ENCODE measurements at places on chromosomes 3 and 15.

DNA sequence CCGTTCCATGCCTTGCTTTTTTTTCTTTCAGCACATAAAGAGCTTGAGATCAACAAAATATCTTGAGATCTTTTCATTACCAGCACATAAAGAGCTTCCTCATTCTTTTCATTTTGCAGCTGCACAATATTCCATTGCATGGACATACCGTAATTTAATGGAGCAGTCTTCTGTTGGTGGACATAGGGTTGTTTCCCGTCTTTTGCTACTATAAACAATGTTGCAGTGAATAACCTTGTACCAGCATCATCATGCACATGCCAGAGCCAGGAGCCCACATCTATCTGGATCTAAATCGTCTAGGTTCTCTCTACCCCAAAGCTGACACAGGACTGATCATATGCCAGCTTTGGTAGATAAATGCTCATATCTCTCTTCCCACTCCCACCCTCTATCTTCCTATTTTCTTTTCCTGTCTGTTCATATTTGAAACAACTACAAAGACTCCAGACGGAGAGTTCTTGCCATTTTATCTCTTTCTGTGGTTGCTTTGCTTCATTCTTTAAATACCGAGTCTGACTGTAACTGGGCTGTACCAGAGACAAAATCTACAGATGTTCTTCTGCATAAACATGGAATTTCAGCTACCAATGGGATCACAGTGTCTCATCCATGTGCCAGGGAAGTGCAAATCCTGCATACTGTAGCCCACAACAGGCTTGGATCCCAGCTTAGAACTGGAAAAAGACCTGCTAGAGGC, 47.1 kb upstream of the AKAP13 start:
- DNase-seq = no peak

GRCh38 chr15:73630921-73631362, 2.2 kb downstream of the NPTN start:
- DNase-seq = no peak

DNA sequence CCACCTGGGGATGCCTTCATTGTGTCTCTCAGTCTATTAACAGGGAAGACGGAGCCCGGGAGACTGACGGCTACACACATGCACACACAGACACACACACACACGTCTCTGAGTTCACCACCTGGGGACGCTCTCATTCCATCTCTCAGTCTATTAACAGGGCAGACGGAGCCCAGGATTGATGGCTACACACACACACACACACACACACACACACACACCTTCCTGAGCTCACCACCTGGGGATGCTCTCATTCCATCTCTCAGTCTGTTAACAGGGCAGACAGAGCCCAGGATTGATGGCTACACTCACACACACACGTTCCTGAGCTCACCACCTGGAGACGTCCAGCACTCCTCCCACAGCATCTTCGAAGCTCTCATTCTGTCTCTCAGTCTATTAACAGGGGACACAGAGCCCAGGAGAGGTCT, 143.9 kb downstream of the OR4M2 start:
- DNase-seq = no peak

- DNase-seq = no peak
Measured at GRCh38 chr3:32220006-32220405, 18.5 kb upstream of the CMTM8 start.

DNA sequence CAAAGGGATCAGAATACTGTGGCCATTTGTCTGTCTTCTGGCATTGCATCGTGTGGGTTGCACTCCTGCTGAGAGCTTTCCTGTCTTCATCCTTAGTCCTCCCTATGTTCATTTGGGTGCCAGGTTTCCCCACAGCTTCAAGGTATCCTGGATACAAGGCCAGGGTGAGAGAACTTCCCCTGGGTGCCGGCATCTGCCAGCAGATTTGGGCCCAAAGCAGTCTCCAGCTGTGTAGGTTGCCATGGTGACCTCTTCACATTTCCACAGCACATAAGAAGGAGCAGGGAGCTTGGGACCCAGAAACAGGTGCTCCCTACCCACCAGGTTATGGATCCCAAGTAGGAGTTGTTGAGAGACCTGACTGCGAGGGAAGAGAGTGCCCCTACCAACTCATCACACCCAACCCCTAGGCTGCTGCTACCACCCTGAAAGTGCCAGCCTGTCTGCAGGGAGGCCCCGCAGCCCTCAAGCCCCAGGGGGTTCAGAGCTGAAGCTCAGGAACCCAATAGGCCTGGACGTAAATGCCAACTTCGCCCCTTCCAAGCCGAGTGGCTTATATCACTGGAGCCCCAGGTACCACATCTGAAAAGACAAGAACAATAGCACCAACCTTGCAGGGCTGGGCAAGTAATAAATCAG, 19.9 kb downstream of the TTC21A start:
- no peak for DNase-seq

- DNase-seq = no peak
Measured at GRCh38 chr3:61564395-61565059, 3.2 kb downstream of the PTPRG start.
